ENCODE measurements at places on chromosomes 4 and X.
A peak's percentile ranks its signal among the peaks of the same experiment; 100 is the strongest.

- DNase-seq: no peak
These were observed 214.7 kb downstream of the CBR4 start for GRCh38 chr4:168795346-168795745.

DNA sequence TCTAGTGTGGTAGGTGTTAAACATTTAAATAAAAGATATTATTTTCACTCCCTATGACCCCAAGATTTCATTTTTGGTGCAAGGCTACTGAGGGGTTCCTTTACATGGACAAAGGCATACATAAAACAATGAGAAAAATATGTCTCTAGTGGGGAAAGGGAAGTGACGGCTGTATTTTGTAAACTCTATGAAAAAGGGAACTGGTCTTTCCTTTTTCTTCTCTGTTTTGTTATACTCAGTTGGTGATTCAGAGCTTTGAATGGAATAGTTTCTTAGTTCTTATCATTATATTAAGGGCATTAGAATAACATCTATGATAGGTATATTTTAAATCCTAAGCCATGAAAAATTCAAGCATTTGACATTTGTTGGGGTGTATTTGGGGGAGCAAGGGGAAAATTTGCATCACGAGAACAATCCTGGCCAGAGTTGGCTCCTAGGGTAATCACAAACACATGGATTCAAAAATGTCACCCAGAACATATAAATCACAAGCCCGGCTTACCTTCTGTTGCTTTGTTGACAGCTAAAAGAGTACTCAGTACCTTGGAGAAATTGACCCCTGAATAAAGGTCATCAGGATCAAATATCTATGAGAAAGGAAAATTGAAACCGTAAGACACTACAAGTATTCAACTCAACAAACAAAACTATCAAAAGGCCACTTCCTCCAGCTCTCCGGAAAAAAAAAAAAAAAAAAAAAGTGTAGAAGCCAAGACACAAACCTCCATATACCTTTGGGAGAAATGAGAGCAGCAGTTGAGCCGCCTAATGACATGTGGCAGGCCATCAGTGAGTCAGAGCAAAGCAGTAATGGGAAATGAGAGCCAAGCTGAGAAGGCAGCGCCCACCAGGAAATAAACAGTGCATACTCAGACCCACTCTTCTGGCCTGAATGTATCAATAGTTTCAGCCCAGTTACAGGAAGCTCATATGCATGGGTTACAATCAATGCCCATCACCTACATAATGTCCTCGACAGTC lies 33.4 kb downstream of the ARHGEF6 start:
- no peak for DNase-seq

- no peak for DNase-seq
These were observed 121.0 kb downstream of the SORCS2 start for GRCh38 chr4:7313347-7313811.

GRCh38 chr4:59570860-59571476 lies 1629.2 kb upstream of the ADGRL3 start:
- DNase-seq: peak; percentile 33

GRCh38 chr4:8301851-8302730 lies 32.5 kb downstream of the HTRA3 start:
- DNase-seq: no peak

- no peak for DNase-seq
These were observed 60.3 kb upstream of the C4orf50 start for GRCh38 chr4:6078560-6078959.

DNA sequence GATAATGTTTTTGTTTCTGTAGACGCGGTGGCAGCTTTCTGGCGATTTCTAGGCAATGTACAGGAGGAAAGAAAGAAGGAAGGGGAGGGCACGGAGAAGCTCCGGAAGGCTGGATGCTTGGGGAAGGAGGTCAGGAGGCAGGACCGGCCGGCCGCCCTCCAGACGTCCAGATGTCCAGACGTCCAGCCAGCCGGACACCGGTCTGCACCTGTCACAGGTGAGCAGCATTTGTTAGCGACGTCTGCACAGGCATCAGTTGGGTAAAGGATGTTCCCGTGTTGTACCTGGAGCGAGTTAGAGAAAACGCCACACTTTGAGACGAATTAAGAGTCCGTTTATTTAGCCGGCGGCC lies 90.0 kb upstream of the PPP2R3B start:
- no peak for DNase-seq

GRCh38 chrX:123175366-123176122 lies 8.5 kb upstream of the GRIA3 start:
- no peak for DNase-seq

- DNase-seq: no peak
These were observed 6.5 kb downstream of the IGBP1 start for GRCh38 chrX:70139736-70140135.

- DNase-seq: no peak
These were observed 150.7 kb upstream of the SLC7A11 start for GRCh38 chr4:138392751-138393308.

DNA sequence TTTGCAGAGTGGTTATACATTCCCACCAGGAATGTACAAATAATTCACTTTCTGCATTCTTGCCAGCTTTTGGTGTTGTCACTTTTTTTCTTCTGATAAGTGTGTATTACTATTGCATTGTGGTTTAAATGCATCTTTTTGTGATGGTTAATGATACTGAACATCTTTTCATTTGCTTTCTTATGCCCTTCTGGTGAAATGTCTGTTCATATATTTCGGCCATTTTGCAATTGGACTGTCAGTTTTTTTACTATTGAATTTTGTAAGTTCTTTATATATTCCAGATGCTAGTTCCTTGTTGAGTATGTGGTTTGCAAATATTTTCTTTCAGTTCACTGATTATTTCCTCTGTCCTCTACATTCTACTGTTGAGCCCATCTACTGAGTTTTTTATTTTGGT lies 19.4 kb upstream of the BMP2K start:
- DNase-seq: no peak

- DNase-seq: no peak
These were observed 160.5 kb upstream of the AGTR2 start for GRCh38 chrX:116009861-116010710.

- DNase-seq: peak; percentile 90
These were observed 153.6 kb downstream of the RASL11B start for GRCh38 chr4:53015681-53016080.

DNA sequence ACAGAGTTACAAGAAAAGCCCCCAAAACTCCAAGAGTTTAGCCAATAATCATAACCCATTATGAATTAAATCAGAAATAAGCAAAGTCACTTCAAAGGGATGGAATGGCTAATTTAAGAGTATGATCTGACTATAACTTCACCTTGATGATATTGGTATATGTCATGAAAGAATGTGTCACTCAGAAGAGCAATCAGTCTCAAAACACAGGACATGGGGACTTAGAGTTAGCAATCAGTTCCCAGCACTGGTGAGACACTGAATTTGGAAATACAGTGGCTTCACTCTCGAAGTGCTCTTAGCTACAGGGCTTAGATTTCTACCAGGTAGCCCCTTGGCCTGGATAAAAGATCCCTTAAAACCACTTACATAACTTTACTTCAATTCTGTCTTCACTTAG lies 65.7 kb upstream of the EXOC1L start:
- no peak for DNase-seq

DNA sequence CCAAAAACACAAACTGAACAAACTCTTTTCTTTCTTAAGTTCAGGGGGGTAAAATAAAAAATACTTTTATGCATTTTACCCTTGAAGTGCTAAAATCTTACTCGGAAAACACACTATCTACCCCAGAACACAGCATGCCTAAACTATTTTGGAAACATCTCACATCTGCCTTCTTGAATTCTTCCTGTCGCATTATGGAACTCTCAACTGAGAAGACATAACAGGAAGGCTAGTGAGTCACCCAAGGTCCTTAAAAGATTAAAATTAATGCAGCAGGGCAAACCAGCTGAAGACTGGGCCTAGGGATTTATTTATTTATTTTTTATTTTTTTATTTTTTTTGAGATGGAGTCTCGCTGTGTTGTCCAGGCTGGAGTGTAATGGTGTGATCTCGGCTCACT lies 208.2 kb downstream of the APBB2 start:
- DNase-seq: no peak

DNA sequence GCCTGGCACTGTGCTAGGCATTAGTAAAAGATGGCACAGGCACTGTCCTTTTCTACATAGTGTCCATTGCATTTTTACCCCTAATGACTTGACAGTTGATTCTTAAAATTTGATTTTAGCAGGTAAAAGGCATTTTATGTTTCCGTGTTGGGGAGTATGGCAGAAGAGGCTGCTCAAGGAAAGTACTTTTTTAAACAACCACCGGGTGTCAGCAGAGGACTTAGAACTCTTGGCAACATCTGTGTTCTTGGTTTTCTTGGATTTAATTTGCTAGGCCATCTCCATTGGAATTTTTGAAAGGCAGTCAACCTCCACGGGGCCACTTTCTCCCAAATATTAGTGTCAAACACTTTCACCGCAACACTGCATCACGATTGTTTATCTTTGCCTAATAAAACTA lies 102.9 kb downstream of the TSPAN7 start:
- DNase-seq: peak; percentile 63

- no peak for DNase-seq
These were observed 76.0 kb downstream of the ADGRG4 start for GRCh38 chrX:136376713-136377112.

DNA sequence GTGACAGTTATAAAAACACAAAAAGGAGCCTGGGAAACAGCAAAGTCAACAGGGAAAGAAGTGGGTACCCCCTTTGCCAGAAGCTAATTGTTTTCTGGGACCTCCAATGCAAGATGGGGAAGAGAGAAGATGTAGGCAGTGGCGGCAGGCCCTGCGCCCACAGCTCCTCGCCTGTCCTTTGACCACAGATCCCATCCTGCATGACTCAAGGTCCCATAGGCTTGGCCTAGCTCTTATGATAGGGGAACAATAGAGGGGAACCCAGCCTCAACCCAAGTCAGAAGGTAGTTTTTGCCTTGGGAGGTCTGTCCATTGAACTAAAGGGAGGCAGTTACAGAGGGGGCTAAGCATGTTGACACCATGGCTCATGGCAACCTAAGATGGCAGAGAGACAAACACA lies 14.2 kb downstream of the ZMYM3 start:
- no peak for DNase-seq

DNA sequence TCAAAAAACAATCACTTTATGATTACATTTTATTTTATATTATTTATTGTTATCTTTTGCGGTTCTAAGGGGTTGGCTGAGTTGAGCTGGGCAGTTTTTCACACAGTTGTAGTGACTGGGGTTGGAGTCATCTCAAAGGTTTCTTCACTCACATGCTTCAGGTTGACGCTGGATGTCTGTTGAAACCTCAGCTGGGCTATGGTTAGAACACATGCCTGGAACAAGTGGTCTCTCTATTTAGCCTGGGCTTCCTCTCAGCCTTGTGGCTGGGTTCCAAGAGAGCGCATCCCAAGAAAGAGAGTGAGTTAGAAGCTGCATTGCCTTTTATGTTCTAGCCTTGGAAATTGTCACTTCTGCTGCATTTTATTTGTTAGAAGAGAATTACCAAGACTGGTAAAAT lies 87.4 kb downstream of the CBLL2 start:
- DNase-seq: no peak

DNA sequence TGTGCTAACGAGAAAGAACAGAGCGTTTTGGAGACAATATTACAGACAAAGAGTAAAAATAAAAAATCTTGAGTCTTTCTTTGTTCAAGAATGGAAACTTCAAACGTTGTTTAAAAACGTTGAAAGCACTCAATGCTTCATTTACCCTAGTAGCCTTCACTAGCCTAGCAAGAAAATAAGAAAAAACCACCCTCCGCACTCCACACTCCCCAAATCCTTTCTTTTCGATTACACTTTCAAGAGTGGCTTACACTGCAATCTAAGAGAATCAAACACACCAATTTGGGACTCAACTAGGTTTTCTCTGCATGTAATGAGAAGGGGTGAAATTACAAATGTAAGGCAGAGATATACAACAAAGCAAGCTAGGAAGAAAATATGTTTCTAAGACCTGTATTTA lies 4.7 kb downstream of the TMSB4X start:
- peak; percentile 71 for DNase-seq

- peak; percentile 78 for DNase-seq
These were observed 549.4 kb downstream of the TLL1 start for GRCh38 chr4:166422475-166422874.
